Activated CD8-positive, alpha-beta memory T cell treated with anti-CD3 and anti-CD28 coated beads, Interleukin-2, amount 50 U/mL, for 48 hours (primary cell): ENCODE measurements at places on chromosomes 4 and X.

DNA sequence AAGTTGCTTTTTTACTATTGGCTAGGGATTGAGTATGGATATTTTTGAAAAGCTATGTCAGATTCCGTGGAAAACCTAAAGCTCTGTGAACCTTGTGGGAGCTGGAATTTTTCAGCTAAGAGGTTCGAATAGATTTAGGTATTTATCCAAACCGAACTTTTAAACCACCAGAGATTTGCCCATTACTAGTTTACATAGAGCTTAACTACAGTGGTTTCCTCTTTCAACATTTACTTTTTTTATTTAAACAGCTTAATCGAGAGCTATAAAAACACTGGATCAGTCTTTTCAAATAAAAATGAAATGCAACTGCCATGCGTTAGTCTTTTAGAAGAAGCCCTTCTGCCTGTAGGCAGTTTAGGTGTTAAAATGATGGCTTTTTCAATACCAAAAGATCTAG, 377.0 kb downstream of the RPA4 start:
- no peak for DNase-seq

GRCh38 chr4:39104255-39104654, 42.2 kb downstream of the KLHL5 start:
- DNase-seq, result no peak

GRCh38 chr4:123562994-123563750, 166.6 kb downstream of the SPRY1 start:
- DNase-seq, result no peak

GRCh38 chr4:92678292-92678691, 374.5 kb downstream of the GRID2 start:
- no peak for DNase-seq

DNA sequence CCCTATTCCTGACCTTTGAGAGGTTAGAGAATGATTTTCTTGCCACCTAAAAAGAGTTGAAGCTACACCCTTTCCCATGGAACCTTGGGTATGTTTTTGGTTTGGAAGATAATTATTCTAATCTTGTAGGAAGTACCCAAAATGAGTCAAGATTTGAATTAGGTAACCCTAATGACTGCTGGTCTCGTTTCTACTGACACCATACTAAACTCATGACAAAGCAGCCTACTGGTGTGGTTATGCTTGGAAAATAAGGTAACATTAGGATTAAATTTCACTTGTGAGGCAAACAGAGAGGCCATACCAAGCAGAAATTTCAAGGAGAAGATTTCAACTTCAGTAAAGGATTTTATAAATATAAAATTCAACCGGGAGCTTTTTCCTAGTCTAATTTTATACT, 107.9 kb downstream of the FBXW7 start:
- no peak for DNase-seq

GRCh38 chr4:41957634-41958033, 22.4 kb downstream of the TMEM33 start:
- no peak for DNase-seq

DNA sequence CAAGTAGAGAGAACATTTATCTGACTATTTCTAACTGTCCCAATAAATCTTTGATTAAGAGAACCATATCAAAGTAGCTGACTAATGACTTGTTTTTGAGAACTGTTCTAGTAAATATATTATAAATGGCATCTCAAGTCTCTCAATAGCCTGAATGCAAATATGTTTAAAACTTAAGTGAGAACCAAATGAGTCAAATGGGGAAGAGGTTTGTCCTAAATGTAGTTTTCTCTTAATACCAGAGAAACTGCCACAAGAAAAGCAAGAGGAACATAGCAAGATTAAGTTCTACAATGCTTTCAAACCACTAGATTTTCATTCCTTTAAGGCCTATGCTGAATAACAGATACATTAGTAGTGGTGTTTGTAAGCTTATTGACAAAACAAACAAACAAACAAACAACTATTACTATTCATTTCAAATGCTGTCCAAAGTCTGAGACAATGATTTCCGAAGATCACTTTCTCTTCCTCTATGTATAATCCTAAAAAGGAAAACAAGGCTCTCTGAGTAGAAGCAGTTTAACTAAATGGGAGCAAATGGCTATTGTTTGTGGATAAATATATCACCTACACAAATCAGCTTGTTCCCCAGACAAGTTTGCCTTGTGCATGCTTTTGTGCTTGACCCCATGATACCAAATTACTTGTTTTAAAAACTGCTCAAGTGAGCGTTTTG, 408.4 kb upstream of the EMCN start:
- DNase-seq, result no peak

- no peak for DNase-seq
Observed at GRCh38 chr4:122826079-122826527, 528 bp upstream of the FGF2 start.

DNA sequence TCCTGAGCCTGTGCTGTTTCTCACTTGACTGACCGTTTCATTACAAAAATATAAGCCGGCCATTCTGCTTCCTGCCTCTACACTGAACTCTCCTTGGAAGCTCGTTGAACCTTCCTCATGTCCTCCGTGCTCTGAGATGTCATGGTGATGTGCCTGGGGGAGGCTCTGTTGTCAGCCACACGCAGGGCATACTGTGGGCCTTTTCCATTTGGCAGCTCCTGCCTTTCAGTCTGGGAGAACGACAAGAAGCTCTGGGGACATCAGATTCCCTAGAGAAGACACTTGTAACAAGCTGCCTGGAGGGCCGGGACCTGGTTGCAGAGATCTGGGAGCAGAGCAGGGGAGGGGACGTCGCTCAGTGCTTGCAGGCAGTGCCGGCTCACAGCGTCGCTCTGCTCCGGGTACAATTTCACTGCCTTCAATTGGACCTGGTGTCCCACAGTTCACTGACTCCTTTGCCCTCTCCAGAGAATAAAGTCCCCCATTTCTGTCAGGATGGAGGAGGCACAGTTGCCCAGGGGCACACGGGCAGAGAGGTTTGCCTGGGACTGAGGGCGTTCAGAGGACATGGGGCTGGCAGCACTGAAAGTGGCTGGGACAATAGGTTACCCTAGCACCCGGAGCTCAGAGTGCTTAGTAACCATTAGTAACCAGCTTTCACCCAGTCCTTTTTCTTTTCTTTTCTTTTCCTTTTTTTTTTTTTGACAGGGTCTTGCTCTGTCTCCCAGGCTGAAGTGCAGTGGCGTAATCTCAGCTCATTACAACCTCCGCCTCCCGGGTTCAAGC, 19.1 kb upstream of the MECP2 start:
- no peak for DNase-seq

GRCh38 chr4:24923550-24923949, 10.7 kb upstream of the CCDC149 start:
- DNase-seq, result no peak

DNA sequence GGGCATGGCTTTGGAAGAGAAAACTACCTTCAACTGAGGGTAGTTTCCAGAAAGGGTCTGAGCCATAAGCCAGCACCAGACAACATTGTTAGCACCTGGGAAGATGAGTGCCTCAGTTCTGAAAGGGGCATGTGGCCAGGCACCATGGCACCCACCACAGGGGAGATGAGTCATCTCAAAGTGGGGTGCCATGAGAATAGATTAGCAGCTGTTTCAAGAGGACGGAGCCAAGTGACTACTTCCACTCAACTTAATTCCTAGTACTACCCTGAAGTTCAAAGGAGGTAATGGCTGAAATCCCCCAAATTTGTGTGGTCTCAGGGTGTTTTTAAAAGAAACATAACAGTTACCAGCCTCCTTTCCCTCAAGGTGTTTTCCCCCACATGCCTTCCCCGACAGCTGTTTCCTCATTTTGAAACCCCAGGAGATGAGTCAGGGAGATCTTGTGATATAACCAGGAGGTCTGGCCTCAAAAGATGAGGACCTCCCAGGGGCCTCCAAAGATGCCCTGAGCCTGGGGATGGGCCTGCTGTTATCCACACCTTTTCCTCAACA, 27.8 kb upstream of the FTHL17 start:
- peak; percentile 55 for DNase-seq

DNA sequence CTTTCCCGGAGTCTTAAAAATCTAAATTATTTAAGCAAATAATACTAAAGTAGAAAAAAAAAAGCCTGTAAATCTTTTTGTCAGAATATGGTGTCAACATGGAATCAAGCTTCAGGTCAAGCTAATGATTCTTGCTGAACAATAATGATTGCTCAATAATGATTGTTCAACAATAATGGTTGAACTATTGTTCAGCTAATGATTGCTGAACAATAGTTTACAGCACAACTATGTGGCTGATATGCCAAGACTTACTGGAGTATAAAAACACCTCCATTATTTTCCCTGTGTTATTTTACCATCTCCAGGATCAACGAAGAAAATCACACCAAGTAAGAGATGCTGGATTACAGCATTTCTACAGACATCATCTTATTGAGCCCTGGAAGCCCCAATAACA, 35.1 kb upstream of the SMIM31 start:
- no peak for DNase-seq

DNA sequence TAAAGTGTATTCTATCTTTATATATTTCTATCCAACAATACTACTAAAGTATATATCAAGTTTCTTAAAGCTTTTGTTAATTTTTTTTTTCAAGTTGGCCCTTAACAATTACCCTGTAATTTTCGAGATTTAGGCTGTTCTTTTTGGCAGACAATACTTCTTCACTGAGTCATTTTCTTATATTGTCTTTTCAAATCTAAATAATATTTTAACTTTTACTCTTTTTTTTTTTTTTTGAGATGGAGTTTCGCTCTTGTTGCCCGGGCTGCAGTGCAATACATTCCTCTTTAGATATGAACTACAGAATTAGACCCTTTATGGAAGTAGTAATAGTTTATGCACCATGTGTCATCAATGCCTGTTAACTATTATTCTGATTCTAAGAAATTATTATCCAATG, 120.7 kb downstream of the GLRA3 start:
- no peak for DNase-seq

GRCh38 chr4:41678086-41678816, 70.3 kb downstream of the PHOX2B start:
- DNase-seq, result no peak

DNA sequence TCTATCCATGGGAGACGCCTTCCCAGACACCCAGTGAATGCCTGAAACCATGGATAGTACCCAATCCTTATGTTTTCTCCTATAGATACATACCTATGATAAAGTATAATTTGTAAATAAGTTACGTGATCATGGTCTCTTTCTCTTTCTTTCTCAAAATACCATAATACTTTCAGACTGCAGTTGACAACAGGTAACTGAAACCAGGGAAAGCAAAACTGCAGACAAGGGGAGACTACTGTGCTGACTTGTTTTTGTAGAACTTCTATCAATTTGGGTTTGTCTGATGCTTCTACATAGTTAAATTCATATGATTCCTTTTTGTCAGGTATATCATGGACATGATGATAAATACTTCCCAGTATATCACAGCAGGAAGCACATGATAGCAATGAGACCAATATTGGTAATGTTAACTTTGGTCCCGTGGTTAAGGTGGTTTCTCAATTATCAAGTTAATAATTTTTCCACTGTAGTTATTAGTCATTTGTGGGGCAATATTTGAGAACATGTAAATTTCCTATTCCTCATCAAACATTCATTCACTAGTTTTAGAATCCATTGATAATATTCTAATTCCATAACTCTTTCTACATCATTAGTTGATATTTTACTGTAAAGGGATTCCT, 298.0 kb upstream of the TET2 start:
- no peak for DNase-seq

- no peak for DNase-seq
Observed at GRCh38 chrX:99073551-99073950, 1336.5 kb downstream of the PCDH19 start.

DNA sequence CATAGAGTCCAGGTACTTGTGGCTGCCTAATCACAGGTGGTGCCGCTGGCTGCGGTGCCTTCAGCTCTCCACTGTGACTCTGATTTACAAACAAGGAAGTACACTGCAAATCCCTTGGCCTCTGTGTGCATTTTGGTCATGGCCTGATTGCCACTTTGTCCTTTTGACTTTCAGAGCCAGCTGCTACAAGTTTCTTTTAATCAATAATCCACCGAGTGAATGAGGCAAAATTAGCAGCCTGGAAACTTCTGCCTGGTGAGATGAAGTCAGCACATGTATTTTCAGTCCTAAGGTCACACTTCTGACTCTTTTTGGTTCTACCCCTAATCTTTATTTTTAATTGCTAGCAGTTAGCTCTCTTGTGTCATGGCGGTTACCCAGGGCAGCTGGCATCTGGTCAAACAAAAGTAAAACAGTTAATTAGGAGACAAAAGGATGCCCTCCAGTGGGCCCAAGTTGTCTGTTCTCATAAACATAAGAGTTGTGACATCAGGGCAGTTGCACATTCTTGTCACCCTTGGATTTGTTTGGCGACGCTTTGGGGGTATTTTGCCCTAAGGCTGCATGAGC, 62.3 kb upstream of the LNX1 start:
- DNase-seq, result no peak

DNA sequence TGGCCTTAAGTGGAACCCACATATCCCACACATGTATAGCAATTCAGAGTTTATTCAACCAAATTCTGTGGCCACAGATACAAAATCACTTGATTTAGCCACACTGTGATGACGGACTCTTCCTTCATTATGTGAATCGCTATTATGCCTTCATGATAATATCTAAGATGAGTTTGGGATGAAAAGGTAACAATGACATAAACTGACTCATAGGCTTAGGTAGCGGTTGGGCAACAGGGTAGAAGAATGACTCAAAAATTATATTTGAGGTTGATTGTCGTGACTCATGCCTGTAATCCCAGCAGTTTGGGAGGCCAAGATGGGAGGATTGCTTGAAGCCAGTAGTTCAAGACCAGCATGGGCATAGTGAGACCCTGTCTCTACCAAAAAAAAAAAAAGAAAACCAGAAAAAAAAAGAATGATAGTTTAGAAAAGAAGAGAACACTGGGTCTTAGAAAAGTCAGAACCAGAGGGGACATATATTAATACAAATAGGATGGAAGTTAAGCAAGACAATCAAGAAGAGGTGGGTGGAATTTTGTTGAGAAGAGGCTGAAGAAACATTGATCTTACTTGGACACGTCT, 70.4 kb upstream of the USP9X start:
- DNase-seq, result no peak

DNA sequence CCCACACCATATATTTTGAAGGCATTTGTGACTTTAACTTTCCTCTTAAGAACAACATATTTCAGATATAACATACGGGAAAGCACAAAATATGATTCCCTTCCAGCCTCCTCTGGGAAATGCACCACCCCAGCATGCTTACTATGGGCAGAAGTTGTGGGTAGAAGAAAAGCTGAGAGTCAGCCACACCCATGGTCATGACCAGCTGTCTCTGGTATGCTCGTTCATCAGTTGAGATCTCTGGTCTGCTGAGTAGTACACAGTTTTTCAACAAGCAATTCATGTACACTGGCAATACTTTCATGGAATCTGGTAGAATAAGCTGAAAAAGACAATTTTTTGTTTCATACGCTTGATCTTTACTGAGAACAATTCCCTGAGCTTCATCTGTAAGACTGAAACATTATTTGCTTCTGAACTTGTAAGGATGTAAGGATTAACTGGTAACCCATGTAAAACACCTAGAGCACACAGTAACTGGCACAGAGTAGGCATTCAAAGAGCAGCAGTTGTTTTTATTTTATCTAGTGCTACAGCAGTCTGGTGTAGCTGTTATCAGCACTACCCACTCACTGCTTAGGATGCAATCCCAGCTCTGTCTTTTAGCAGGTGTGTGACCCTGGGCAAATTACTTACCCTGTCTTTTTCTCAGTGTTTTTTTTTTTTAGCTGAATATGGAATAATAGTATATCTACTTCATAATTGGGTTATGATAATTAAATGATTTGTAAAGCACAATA, 47.6 kb downstream of the METTL14 start:
- no peak for DNase-seq

- no peak for DNase-seq
Observed at GRCh38 chr4:82715731-82716617, 82.6 kb downstream of the SCD5 start.

GRCh38 chr4:74391890-74392475, 27.0 kb downstream of the EREG start:
- DNase-seq, result no peak
